Uterus (tissue), 4 donors: ENCODE measurements at places on chromosomes 2 and 18. TPM values are rescaled to one million over a fixed set of nuclear protein-coding genes. Genes with fewer than 3 reads are reported as not detected.

DPP4 gene
- total RNA-seq = 5.1 TPM

COPS8 gene
- total RNA-seq = 139 TPM

FEV gene
- total RNA-seq = not detected

NOL4 gene
- not detected for total RNA-seq

MLPH gene
- total RNA-seq = 3.2 TPM

PROKR1 gene
- 0.27 TPM for total RNA-seq

DNAJC5G gene
- total RNA-seq = not detected

UGT1A3 gene
- not detected for total RNA-seq

CD207 gene
- total RNA-seq = 2.5 TPM

HRH4 gene
- total RNA-seq = 0.55 TPM

REG1B gene
- total RNA-seq = not detected

C2orf80 gene
- total RNA-seq = not detected

OBSL1 gene
- 53.2 TPM for total RNA-seq

KHK gene
- total RNA-seq = 5.6 TPM

KCNK3 gene
- 6.4 TPM for total RNA-seq

CD8B2 gene
- total RNA-seq = not detected

DYNAP gene
- total RNA-seq = not detected
